KG1 (cell line): ENCODE measurements at places on chromosomes 6 and 20.
A peak's percentile ranks its signal among the peaks of the same experiment; 100 is the strongest.

DNA sequence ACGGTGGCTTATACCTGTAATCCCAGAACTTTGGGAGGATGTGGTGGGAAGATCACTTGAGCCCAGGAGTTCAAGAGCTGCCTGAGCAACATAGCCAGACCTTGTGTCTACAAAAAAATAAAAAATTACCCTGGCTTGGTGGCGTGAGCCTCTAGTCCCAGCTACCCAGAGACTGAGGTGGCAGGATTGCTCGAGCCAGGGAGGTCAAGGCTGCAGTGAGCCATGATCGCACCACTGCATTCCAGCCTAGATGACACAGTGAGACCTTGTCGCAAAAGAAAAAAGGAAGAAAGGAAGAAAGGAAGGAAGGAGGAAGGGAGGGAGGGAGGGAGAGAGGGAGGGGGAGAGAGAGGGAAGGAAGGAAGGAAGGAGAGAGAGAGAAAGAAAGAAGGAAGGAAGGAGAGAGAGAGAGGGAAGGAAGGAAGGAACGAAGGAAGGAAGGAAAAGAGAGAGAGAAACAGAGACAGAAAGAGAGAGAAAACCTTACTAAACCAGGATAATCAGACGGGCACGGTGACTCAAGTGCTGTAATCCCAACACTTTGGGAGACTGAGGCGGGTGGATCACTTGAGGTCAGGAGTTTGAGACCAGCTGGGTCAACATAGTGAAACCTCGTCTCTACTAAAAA, 10.9 kb upstream of the PNRC1 start:
- DNase-seq: no peak

DNA sequence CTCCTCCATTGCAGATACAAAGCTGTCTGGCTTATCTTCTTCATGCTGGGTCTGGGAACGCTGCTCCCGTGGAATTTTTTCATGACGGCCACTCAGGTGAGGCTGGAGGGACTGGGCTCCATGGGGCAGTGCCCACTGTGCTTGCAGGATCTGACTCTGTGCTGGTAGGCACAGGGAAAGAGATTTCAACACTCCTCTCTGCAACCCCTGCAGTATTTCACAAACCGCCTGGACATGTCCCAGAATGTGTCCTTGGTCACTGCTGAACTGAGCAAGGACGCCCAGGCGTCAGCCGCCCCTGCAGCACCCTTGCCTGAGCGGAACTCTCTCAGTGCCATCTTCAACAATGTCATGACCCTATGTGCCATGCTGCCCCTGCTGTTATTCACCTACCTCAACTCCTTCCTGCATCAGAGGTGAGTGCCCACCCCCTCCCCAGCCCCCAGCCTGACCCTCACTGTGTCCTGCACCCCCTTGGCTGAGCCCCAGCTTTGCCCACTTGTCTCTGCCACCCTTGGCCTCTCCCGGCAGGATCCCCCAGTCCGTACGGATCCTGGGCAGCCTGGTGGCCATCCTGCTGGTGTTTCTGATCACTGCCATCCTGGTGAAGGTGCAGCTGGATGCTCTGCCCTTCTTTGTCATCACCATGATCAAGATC, 6.1 kb downstream of the SLC29A1 start:
- no peak for DNase-seq

DNA sequence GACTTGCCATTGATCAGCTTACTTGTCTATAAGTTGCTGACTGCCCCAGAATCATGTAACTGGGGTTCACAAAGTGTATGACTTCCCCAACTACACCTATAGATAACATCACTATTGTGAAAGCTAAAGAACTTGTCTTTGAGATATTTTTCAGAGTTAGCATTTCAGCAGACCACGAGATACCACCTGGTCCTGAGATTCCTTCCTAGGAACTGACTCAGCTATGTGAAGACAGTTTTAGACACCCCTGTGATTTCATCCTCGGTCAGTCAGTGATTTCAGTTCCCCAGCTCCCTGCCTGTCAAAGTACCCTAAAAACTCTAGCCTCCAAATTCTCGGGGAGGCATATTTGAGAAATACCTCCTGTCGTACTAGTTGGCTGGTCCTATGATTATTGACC, 62.4 kb downstream of the TXNDC5 start:
- no peak for DNase-seq

DNA sequence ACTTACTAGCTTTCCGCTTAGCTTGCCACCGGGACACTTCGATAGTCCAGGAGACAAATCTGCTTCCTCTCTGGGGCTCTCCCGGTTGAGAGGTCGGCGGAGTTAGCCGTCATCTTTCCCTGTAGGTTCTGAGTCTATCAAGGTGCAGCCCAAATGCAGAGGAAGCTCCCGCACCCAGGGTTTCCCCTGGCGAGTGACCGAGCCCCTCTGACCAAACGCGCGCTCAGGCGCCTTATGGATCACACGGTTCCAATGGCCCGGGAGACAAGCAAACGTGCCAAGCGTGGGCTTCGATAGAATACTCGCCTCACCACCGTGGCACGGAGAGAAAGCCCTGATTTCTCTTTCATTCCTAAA, 15.8 kb upstream of the FOXC1 start:
- DNase-seq: no peak

DNA sequence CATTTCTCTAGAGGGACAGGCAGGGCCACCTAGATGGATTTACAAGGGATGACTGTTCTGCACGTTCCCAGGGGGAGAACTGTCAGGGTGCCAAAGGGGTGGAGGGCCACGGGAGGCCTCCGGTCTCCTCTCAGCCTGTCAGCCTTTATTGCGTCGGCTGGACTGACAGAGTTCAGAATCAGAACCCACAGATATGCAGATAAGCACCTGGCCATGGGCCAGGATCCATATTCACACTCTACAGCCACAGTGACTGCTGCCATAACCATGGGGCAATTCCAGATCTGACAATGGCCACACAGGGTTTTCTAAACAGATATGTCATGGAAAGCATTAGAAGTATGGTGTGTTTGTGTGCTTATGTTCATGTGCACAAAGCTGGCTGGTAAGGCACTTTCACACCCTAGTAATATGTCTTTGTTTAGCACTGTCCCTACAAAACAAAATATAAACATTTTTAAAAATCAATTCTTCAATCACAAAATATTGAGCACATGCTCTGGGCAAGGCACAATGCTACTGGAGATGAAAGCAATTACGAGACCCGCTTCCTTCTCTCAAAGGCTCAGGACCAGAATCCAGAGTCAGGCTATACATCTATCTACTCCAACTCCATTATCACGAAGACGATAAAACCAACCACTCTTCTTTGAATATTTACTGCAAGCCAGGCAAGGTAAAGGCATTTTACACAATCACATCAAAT, 29.1 kb downstream of the TRAM2 start:
- DNase-seq: no peak

- no peak for DNase-seq
Observed at GRCh38 chr20:4230651-4231050, 215.3 kb upstream of the RNF24 start.

- no peak for DNase-seq
Observed at GRCh38 chr6:40674170-40674569, 87.0 kb upstream of the LRFN2 start.

DNA sequence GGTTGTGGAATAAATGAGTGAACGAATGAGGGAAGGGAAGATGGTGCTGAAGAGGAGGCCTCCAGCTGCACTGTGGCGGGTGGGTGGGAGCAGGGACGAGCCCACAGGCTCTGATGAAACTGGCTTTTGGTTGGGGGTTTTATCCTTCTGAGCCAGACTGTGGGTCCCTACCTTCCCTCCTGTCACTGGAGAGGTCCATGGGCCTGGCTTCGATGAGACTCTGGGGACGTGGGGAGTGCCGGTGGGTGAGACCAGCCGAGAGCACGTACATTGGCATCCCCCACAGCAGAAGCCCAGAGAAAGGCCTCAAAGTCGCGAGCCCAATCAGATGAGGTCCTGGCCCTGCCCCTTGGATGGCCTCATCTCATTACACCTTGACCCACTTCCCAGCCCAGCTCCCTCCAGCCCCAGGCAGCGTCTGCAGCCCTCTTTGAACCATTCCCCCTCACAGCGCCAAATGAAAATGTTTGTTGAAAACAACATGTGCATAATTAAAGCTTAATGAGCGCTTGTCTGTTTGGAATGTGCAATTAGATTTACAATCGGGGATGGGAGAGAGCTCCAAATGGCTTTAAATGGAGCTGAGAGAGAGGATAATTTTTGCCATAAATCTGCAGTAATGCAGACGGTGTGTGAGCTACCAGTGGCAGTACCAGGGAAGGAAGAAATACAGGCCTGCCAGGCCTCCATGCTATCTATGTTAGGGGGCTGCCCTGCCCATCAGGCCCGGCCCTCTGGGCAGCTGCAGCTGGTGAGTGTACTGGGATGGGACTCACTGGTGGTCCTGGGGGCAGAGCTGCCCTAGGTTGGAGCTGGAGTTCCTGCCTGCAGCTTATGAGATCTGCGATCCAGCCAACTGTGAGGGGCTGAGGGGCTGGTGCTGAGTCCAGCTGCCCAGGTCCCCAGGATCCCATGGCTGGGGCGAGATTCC, 47.2 kb downstream of the TOX2 start:
- DNase-seq: no peak

DNA sequence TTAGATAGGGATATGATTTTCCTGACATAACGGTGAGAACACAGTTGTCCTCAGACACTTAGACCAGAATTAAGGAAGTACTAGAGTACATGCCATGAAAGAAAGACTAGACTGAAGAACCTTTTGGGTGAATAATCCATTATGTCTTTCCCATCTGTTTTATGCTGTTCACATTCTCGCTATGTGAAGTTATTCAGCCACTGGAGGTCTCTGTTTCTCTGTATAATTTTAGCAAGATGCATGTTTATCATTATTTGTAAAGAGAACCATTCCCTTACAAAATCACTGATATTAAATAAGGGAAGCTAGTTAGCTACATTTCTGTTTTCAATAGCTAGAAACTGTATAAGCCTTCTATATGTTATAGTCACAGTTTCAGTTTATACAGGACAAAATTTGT, 391.9 kb downstream of the CD109 start:
- no peak for DNase-seq

GRCh38 chr6:129667034-129667433, 42.9 kb downstream of the ARHGAP18 start:
- DNase-seq: no peak

GRCh38 chr6:48325701-48326100, 214.7 kb upstream of the PTCHD4 start:
- no peak for DNase-seq

DNA sequence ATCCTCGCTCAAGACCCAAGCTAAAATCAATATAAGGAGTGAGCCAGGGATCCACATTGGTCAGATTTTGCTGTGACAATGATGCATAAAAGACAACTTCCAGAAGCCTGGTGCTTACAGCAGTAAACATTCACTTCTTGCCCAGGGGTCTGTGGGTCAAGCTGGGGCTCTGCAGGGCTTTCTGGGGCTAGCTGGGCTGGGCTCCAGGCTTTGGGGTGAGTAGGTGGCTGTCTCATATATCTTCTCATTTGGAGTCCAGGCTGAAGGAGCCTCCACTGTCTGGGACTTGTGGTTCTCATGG, 25.8 kb upstream of the TOP1 start:
- DNase-seq: no peak

GRCh38 chr6:90173262-90173925, 123.2 kb downstream of the BACH2 start:
- DNase-seq: no peak

- DNase-seq: no peak
Observed at GRCh38 chr6:52249078-52249477, 4.8 kb upstream of the IL17F start.

GRCh38 chr6:119036081-119036480, 42.4 kb downstream of the FAM184A start:
- DNase-seq: no peak

- no peak for DNase-seq
Observed at GRCh38 chr6:153947808-153948447, 91.1 kb upstream of the OPRM1 start.

GRCh38 chr20:59253779-59254319, 46.6 kb upstream of the EDN3 start:
- DNase-seq: peak; percentile 82

DNA sequence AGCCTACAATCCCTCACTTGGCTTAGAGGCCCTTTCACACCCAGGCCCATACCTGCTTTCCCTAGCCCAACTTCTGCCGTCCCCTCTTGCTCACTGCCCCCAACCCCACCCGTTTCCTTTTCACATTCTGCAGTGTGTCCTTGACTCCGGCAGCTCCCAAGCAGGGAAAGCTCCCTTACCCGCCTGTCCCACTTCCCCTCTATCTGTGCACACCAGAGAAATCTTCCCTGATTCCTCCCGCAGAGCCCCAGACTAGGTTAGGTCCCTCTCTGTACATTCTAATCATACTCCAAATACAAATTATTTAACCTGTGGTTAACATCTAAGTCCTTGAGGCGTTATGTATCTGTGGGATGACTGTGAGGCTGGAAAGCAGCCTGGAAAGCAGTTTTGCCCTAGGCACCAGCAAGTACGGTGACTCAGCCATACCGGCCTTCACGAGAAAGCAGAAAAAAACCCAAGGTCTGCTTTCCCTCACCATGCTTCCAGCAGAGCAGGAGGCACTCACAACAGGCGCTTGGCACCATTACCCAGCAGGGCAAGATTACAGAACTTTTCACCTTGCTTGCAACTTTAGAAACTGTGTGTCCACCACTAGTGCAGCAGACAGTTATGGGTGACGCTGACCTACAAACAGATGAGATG, 22.3 kb downstream of the ELOVL5 start:
- DNase-seq: no peak

DNA sequence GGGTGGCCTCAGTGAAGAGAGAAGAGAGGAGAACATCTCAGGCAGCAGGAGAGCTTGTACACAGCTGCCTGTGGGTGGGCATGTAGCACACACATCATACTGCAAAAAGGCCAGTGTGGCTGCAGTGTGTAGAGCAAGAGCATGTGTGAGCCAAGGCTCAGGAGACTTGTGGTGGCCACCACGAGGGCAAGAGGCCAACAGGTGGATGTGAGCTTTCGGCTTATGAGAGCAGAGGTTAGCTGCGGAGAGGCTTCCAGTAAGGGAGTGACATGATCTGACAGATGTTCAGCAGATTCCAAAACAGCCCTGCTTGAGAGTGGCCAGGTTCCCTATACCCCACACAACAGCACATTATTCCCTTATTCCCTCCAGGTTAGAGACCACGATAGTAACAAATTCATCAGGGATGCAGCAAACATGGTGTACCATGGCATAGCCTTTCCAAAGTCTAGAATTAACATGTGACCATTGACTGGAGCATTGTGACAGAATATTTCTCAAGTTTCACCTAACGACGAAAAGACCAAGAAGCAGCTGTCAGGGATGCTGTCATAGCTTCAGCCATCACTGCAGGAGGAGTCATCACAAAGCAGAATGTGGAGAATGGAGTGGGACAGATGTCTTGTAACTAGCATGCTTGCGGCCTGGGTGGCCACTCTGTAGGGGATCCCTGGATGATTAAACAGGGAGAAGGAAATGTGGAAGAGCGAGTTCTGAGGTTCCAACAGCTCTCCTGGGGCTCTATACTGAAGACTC, 23.1 kb downstream of the HM13 start:
- no peak for DNase-seq

- no peak for DNase-seq
Observed at GRCh38 chr6:108423982-108424705, 129.3 kb downstream of the AFG1L start.

- no peak for DNase-seq
Observed at GRCh38 chr6:87242311-87242710, 80.1 kb upstream of the SMIM8 start.

DNA sequence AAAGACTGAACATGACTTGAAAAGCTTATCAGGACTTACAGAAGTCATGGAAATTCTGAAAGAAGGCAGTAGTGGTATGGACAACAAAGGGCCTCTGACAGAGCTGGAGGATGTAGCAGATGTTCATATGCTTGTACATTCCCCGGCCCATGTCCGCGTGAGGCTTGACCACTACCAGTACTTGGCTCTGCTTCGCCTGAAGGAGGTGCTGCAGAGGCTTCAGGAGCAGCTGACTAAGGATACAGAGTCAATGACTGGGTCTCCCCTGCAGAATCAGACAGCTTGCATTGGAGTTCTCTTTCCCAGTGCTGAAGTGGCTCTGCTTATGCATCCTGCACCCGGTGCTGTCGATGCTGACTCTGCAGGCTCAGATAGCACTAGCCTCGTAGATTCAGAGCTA, 29.2 kb downstream of the TAF11 start:
- no peak for DNase-seq
